ENCODE measurements at places on chromosomes 12 and 14. TPM values are rescaled to one million over a fixed set of nuclear protein-coding genes. Genes with fewer than 3 reads are reported as not detected.

DNA sequence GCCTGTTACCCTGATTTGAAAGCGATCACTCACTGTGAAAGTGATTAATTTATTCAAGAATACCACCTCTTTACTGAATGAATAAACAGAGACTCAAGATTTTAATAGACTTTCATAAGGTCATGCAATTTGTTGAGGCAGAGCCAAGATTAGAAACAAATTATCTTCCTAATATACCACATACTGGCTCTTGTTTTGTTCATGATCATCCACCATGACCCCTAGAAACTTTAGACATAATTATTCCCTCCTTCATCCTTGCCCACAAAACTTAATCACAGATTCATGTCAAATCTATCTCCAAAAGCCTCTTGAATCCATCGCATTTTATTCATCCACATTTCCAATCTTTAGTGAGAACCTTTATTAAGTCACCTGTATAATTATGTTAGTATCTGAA is 152.3 kb downstream of the ATXN7L3B start:
- DNase-seq = no peak

Gene CCDC196
- total RNA-seq = not detected

GRCh38 chr12:108307006-108307405 is 32.1 kb downstream of the CMKLR1 start:
- no peak for DNase-seq

DNA sequence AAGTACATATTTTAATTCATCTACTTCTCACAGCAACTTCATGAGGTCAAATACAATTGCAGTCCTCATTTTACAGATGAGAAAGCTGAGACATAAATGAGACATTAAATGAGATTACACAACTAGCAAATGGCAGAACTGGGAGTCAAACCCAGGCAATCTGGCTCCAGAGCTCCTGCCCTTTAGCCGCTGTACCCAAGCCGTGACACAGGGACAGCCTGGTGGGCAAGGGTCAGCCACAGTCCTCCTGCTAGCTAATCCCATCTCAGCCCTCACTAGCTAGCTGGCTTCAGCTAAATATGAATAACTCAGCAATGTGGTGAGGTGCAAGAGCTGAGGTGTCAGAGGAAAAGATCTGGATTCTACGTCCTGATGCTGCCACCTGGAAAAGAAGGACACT is 54.8 kb downstream of the NINJ2 start:
- DNase-seq = no peak

Gene ANKS1B
- total RNA-seq = 1.5 TPM

Gene OVCH1
- not detected for total RNA-seq

DNA sequence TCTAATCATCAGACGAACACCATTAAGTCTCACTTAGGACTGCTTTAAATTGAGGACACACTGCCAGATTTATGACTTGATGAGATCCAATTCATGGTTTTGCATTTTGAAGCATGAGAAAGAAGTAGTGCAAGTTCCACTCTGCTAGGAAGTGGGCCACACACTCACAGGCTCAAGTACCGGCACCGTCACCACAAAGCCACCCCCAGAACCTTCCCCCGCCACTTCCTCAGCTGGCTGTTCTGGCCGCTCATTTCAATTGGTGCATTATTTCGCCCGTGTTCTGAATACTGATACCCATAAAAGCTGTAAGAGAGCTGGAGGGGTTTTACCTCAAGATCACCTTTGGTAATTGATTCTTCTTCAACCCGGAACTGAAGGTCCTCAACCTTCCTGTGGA is 70.1 kb downstream of the CLIP1 start:
- DNase-seq = no peak

DNA sequence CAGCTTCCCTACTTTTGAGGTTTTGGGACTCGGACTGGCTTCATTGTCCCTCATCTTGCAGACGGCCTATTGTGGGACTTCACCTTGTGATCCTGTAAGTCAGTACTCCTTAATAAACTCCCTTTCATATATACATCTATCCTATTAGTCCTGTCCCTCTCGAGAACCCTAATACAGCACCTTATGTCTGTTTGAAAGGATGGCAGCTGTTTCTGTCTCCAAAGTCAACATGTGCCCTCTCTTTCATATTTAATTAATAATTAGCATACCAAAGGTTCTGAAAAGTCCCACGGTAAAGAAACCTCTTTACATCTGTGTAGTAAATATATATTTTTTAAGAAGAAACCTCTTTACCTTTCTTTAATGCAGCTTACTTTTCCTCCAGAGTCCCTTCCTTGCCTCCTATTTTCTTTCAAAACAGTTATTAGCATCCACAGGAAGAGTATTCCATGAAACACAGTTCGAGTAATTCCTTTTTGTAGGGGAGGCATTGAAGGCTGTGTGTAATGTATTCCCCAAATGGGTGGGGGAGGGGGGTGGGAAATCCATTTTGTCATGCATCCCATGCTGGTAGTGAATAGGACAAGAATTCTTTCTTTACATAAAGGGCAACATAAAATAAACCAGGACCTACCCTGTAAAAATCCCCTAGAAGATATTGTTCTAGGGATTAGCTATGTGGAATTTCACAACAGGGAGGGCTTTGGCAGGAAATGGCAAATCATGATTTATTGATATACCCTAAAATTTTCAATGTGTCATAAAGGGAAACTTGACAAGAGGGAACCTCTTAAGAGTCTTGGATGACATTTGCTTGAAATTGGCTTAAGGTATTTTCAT is 241.5 kb downstream of the SUDS3 start:
- no peak for DNase-seq

Gene SLCO1C1
- total RNA-seq = not detected

Gene DLGAP5
- total RNA-seq = 1.3 TPM

DNA sequence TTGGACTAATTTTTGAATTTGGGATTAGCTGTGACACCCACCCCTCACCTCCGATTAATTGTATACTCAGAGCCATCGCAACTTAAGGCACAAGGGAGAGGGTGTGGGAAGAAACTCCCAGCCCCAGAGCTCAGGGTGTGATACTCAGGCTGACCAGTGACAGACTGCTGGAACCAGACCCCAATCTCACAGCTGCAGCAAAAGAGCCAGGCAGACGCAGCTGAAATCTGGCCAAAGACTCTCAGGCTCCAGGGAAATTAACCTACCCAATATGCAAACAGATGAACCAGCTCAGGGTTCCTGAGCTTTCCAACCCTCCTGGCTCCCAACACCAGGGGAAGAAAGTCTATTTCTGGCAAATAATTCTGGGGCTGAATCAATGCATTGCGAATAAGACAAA is 30.5 kb downstream of the ANAPC7 start:
- peak; percentile 74 for DNase-seq

GRCh38 chr12:27332407-27332713 is 276 bp upstream of the BMAL2 start:
- DNase-seq = no peak

DNA sequence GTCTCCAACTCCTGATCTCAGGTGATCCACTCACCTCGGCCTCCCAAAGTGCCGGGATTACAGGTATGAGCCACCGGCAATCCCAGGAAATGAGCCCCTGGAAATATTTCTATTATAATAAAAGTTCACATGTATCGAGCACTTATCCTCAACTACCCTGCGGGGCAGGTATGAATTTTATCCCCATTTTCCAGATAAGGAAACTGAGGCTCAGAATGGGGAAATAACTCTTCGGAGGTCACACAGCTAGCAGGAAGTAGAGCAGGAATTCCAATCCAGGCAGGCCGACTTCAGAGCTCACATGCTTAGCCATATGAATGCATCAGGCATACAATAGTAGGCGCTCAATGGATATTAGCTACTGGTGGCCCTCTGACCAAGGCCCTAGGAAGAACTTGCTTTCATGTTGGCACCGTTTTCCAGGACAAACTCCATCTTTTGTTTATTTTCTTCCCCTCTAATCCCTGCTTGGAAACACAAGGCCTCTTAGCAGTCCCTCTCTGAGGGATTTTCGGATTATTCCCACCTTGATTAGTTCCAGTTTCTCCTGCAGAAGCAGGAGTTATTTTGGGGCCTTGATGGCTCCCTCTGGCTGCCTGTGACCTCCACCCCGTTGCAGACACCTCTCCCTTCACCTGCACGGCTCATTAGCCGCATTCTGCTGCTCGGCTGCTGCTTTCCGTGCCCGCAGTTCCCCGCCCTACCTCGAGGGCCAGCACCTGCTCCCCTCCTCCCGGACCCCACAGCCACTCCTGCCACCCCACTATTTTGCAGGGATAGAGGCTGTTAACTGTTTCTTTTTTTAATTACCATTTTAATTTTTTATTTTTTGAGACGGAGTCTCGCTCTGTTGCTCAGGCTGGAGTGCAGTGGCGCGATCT is 18.7 kb upstream of the POP5 start:
- no peak for DNase-seq

DNA sequence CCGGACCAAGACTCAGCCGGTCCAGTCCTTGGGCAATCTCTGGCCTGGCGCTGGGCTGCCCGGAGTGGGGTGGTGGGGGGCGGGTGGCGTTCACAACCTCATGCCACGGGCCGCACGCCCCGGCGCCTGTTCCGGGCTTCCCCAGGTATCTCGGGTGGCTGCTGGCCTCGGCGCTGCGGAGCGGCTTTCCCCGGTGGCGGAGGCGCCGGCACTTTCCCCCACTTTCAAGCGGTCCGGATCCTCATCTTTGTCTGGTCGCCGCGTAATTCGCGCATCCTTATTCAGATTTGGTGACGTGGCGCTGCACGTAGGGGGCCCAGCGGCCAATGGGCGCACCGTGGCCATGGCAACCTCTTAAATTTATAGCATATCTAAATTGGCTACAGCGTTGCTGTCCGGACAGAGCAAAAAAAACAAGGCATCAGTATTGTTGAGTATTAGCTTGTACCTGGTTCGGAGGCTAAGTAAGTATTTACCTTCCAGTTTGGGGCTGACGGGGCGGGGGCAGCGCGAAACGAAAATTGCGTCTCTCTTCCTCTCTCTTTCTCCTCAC is at the start of gene LHX5:
Gene LHX5, minus strand, starts transcription at position 253 of the 553 bp plus-strand sequence. CDS start 373 bp downstream, outside the sequence.
- no peak for DNase-seq

Gene C14orf39
- total RNA-seq = not detected

Gene ACOT6
- 0.45 TPM for total RNA-seq

DNA sequence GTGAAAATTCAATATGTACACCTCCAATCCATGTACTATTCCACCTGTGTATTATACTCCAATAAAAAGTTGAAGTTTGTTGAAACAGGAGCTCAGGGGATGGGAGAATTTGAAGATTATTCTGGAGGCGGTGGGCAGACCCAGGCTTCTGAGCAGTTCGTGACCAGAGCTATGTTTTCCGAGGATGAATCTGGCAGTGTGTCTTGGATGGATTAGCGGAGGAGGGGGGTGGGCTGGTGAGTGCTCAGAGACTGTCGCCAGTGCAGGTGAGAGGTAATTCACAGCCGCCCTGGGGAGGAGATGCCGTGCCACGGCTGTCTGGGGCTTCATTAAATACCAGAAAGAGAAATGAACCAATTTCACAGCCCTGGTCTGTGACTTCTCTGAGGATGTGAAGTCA is 283.0 kb upstream of the RTL1 start:
- DNase-seq = no peak

DNA sequence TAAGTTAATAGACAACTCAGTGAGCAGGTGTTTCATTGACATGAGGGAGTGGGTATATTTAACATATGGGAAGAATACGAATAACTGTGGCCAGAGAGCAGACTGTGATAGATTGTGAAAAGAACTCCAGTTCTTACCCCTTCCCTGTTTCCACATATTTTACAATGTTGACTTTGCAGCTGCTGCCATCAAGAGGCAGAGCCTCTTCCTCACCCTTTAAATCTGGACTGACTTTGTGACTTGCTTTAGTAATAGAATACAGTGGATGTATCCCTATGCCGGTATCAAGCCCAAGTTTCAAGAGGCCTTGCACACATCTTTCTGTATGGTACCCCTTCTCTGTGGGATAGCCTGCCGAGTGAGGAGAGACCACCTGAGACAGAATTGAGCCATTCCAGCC is 356.7 kb downstream of the ETNK1 start:
- no peak for DNase-seq

DNA sequence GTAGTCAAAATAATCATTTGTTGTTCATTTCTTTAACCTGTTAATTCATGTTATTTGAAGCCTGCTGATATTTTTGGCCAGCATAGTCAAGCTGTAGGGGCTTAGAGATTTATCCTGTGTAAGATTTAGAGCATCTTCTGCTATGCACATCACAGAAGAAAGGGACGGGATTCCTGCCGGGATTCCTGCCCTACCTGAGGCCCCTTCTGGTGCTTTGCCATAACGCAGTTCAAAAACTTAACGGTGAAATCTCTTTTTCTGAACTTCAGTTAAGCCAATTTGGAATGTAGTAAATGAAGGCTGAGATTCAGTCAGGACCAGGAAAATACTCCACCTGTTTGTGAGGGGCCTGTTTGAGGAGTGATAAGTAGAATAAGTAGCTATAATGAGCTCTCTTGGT is 50.7 kb upstream of the TMEM260 start:
- no peak for DNase-seq

DNA sequence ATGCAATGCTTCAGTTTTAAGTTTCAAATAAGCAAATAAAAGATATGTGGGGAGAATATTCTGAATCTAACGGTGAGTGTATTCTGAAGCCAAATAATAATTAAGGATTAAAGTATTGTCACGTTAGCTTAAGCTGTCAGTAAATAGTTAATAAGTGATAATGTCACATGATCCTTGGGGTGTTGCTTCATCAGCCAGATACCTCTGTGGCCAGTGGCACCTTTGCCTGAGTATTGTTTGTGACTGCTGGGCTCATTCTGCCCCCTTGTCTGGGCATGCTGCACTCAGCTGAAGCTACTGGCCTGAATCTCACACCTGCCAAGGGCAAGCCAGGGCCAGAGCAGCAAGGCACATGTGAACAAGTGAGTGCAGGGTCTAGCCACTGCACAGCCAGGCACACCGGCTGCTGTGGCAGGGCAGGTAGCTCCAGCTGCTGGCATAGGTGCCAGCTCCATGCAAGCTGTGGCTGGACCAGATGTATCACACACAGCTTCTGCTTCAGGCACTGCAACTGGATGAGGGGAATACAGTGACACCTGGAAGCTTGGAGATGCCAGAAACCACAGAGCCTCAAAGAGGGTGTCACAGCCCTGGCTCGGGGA is 739.7 kb downstream of the SLC6A15 start:
- no peak for DNase-seq

Gene PLA2G1B
- total RNA-seq = not detected

Gene COCH
- total RNA-seq = 3.8 TPM

GRCh38 chr14:31510222-31510621 is 22.4 kb upstream of the GPR33 start:
- DNase-seq = no peak

Gene GZMB
- 0.75 TPM for total RNA-seq

- DNase-seq = no peak
These were observed 6.2 kb downstream of the AMN1 start for GRCh38 chr12:31722580-31722979.

Gene TEX52
- not detected for total RNA-seq

DNA sequence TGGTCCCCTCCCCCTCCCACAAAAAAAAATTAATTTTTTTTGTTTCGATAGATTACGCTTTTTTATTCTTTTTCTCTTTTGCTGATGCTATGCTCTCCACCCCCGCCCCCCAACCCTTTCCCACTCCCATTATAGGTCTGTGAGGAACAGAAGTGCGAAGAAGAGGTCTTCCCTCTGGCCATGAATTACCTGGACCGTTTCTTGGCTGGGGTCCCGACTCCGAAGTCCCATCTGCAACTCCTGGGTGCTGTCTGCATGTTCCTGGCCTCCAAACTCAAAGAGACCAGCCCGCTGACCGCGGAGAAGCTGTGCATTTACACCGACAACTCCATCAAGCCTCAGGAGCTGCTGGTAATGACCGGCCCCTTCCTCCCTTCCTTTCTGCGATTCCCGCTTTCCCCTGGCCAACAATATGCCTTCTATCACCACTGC is 2.3 kb downstream of the CCND2 start:
- DNase-seq = no peak
